Activated T-helper 2 cell treated with anti-CD3 and anti-CD28 coated beads, Interferon-gamma antibody, Interleukin-2, Interleukin-4, amounts not matched to agents 10 μg/mL and 5 μg/mL and 100 μg/mL, durations not matched to agents 14 hours and 24 hours and 36 hours (primary cell): ENCODE measurements at places on chromosomes 11 and 22. TPM values are rescaled to one million over a fixed set of nuclear protein-coding genes. Genes with fewer than 3 reads are reported as not detected.

RTN4RL2 gene
- total RNA-seq = 0.18 TPM in 1 of 2 replicates, not detected in the other

ACR gene
- not detected in 2 replicates for total RNA-seq

KDM4D gene
- total RNA-seq = 0.48 and 0.84 TPM in 2 replicates

KCNE3 gene
- not detected in 2 replicates for total RNA-seq

ART1 gene
- not detected in 2 replicates for total RNA-seq

DDTL gene
- 4.4 and 4.8 TPM in 2 replicates for total RNA-seq

CRY2 gene
- 21.5 and 24.0 TPM in 2 replicates for total RNA-seq

A4GALT gene
- total RNA-seq = not detected in 2 replicates

NRIP3 gene
- total RNA-seq = 5.0 and 5.5 TPM in 2 replicates

SUSD2 gene
- 0.32 and 0.64 TPM in 2 replicates for total RNA-seq

CEND1 gene
- total RNA-seq = 2.2 and 2.6 TPM in 2 replicates

MMP13 gene
- total RNA-seq = not detected in 2 replicates

RIC3 gene
- 2.3 and 3.2 TPM in 2 replicates for total RNA-seq

CATSPERZ gene
- total RNA-seq = 0.59 TPM in 1 of 2 replicates, not detected in the other

TRIM3 gene
- total RNA-seq = 3.6 and 6.8 TPM in 2 replicates

APOL5 gene
- not detected in 2 replicates for total RNA-seq

TMPRSS6 gene
- total RNA-seq = 9.2 and 10.2 TPM in 2 replicates

GPR83 gene
- 0.05 TPM in 1 of 2 replicates, not detected in the other for total RNA-seq

TMA7B gene
- 1.7 and 2.0 TPM in 2 replicates for total RNA-seq

SPI1 gene
- total RNA-seq = 0.11 TPM in 1 of 2 replicates, not detected in the other

SH3BP1 gene
- total RNA-seq = 117 and 122 TPM in 2 replicates

FAT3 gene
- total RNA-seq = under 0.01 and 0.02 TPM in 2 replicates

KRTAP5-10 gene
- total RNA-seq = not detected in 2 replicates
